HepG2 (cell line): ENCODE measurements at places on chromosomes 2 and 18. TPM values are rescaled to one million over a fixed set of nuclear protein-coding genes. Genes with fewer than 3 reads are reported as not detected.

- H3K36me3 ChIP-seq = no peaks in the 10 kb centered on the region
- no peak overlapping the region for H3K27ac ChIP-seq
- H3K4me3 ChIP-seq = no peak overlapping the region
- H3K27me3 ChIP-seq = no peaks in the 10 kb centered on the region
Observed at GRCh38 chr2:212547716-212548454, 9.3 kb upstream of the ERBB4 start.

DNA sequence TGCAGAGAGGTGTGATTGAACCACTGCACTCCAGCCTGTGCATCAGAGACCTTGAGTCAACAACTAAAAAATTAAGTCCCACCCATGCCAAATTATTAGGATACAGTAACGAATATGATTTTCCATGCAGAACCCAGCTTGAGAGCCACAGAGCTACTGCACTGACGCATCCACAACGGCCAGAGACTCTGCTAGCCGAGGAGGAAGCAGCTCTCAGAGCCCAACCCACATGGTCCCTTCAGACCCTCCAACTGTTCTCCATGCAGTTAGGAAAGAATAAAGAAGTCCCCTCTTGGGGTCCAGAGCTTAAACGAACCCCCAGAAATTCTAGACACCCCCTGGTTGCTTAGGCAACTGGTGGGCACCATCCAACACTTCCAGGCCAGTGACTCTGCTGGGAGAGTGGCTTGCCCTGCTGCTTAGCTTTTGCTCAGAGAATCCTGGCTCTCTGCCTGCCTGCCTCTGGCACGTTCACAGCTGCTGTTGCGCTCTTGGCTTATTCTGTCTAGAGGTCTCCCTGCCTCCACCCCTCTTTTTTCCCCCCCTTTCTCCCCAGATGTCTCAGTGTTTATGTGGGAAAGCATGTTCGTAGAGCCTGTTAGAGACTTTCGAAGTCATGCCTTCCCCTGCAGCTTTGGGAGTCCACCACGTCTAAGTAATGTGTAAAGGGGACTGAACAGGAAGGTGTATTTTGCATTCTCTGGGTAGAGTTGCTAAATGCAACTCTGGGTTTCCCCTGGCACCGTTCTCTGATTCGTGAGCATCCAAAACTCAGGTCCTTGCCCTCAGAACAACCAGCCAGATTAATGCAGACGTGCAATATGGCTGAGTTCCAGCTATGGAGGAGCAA lies 26.0 kb upstream of the SP3 start:
- H3K4me3 ChIP-seq = no peak overlapping the region
- no peak overlapping the region for H3K27ac ChIP-seq
- peaks cover 9% of the 10 kb centered on the region; the same call in 1 of the 3 replicates for H3K27me3 ChIP-seq
- no peak for DNase-seq
- no peaks in the 10 kb centered on the region for H3K36me3 ChIP-seq
- peaks cover 15% of the 10 kb centered on the region for H3K4me1 ChIP-seq

DNA sequence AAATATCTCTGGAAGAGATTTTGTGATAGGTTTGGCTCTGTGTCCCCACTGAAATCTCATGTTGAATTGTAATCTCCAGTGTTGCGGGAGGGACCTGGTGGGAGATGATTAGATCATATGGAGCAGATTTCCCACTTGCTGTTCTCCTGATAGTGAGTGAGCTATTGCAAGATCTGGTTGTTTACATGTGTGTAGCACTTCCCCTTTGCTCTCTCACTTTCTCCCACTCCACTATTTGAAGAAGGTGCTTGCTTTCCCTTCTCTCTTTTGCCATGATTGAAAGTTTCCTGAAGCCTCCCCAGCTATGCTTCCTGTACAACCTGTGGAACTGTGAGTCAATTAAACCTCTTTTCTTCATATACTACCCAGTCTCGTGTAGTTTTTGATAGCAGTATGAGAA lies 97.0 kb upstream of the FN1 start:
- H3K27me3 ChIP-seq = no peaks in the 10 kb centered on the region
- H3K27ac ChIP-seq = no peak overlapping the region
- H3K4me1 ChIP-seq = peaks cover 47% of the 10 kb centered on the region
- no peak overlapping the region for H3K4me3 ChIP-seq

The NDC80 gene
- 33.0 and 47.0 TPM in 2 replicates for total RNA-seq

GRCh38 chr2:70548233-70548632 lies 5.4 kb downstream of the TGFA start:
- no peaks in the 10 kb centered on the region; the same call in 2 of the 3 replicates for H3K27me3 ChIP-seq
- no peaks in the 10 kb centered on the region for H3K36me3 ChIP-seq
- no peak overlapping the region for H3K27ac ChIP-seq
- no peak for DNase-seq
- H3K4me3 ChIP-seq = no peak overlapping the region

GRCh38 chr2:109531221-109531620 lies 82.5 kb downstream of the SEPTIN10 start:
- H3K27ac ChIP-seq = no peak overlapping the region
- no peaks in the 10 kb centered on the region for H3K36me3 ChIP-seq
- peaks cover 64% of the 10 kb centered on the region for H3K27me3 ChIP-seq

DNA sequence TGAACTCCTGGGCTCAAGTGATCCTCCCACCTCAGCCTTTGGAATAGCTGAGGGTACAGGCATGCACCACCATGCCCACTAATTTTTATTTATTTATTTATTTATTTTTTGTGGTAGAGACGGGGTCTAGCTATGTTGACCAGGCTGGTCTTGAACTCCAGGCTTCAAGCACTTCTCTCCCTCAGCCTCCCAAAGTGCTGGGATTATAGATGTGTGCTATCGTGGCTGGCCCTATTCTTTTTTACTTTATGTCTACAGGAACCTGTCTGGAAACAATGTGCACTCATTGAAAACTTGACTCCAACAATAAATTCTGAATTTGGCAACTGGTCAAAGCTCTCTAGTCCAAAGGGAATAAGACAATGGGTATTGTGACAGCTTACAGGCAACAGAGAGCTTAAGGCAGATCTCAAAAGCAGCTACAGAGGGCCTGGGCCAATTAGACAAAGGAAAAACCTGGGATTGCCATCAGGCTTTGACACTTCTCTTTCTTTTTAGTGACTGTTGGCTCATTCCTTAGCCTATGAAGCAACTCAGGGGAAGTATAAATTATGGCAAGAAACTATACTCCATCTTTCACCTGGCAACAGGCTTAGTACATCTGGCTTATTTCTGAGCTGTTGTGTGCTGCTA lies 55.1 kb upstream of the RAPGEF4 start:
- DNase-seq = no peak
- H3K4me1 ChIP-seq = no peaks in the 10 kb centered on the region
- H3K27ac ChIP-seq = no peak overlapping the region
- no peaks in the 10 kb centered on the region for H3K27me3 ChIP-seq

DNA sequence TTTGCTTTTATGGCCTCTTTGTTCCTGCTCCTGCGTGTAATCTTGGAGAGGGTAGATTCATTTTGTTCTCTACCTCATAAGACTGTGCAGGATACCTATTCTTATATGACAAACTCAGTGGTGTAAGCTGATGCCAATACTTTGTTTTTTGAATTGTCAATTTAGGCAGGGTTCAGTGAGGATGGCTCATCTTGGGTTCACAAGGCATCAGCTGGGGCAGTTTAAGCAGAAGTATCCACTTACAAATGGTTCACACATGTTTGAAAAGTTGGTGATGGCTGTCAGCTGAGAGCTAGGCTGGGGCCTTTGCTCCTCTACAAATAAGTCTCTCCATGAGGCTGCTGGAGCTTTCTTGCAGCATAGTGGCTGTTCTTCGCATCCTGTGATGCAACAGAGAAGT lies 920.6 kb upstream of the PIK3C3 start:
- no peaks in the 10 kb centered on the region for H3K27me3 ChIP-seq
- H3K36me3 ChIP-seq = no peaks in the 10 kb centered on the region
- H3K27ac ChIP-seq = no peak overlapping the region
- DNase-seq = no peak

DNA sequence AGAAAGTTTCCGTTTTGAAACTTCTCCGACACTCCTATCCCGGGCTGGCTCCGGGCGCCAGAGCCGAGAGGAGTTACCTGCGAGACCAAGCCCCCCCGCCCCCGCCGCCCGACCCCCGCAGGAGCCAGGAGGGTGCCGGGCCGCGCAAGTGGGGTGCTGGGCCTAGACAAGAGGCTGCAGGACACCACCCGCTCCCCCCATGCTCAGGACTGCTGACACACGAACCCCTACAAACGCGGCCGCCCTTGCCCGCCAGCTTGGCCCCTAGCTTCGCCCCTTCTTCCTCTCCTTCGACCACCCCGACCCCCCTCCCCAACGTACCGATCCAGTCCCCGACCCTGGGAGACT lies 497 bp downstream of the PLA2R1 start:
- H3K27ac ChIP-seq = no peak overlapping the region
- peaks cover 31% of the 10 kb centered on the region; the same call in 2 of the 3 replicates for H3K27me3 ChIP-seq
- peaks cover 11% of the 10 kb centered on the region; the same call in 1 of the 2 replicates for H3K4me1 ChIP-seq
- DNase-seq = no peak

- no peaks in the 10 kb centered on the region for H3K4me1 ChIP-seq
- no peaks in the 10 kb centered on the region for H3K27me3 ChIP-seq
- no peak overlapping the region for H3K27ac ChIP-seq
- H3K4me3 ChIP-seq = no peak overlapping the region
- DNase-seq = no peak
Observed at GRCh38 chr18:8186413-8186812, 422.8 kb upstream of the RAB12 start.

- H3K4me1 ChIP-seq = no peaks in the 10 kb centered on the region
- no peaks in the 10 kb centered on the region for H3K36me3 ChIP-seq
Observed at GRCh38 chr18:61530681-61531080, 197.5 kb downstream of the CDH20 start.
